Osteocyte (in vitro differentiated cells): ENCODE measurements at places on chromosomes 13 and 19. TPM values are rescaled to one million over a fixed set of nuclear protein-coding genes. Genes with fewer than 3 reads are reported as not detected.

GRCh38 chr13:37102896-37103295 lies 2.6 kb downstream of the CSNK1A1L start:
- no peaks in the 10 kb centered on the region for H3K27me3 ChIP-seq
- no peaks in the 10 kb centered on the region for H3K36me3 ChIP-seq
- no peak overlapping the region for H3K27ac ChIP-seq
- H3K4me3 ChIP-seq = no peak overlapping the region
- H3K4me1 ChIP-seq = no peaks in the 10 kb centered on the region
- no peak for DNase-seq

DNA sequence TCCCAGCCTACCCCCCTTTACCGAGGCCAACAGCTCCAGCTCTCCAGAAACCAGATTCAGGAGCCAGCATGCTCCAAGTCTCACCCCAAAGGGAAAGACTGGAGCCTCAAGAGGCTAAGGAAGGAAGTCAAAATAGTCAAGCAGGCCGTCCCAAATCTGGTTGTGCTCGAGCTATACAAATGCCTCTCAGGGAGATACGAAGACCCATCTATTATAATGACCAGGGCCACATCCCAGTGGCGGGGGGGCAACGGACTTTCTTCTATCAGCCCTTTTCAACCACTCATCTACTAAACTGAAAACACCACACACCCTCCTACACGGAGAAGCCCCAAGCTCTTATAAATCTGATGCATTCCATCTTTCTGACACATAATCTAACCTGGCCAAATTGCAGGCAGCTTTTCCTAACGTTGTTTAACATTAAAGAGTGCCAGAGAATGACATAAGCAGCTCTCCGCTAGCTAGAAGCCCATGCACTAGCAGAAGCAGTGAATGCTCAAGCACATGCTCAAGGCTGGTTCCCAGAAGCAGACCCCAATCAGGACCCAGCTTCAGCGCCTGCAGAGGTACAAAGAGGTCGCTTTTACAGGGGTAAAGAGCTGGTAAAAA lies 104.6 kb upstream of the ZNF98 start:
- no peaks in the 10 kb centered on the region for H3K36me3 ChIP-seq
- no peaks in the 10 kb centered on the region for H3K27me3 ChIP-seq
- no peak for DNase-seq
- H3K27ac ChIP-seq = no peak overlapping the region
- H3K4me3 ChIP-seq = no peak overlapping the region
- H3K4me1 ChIP-seq = no peaks in the 10 kb centered on the region

DNA sequence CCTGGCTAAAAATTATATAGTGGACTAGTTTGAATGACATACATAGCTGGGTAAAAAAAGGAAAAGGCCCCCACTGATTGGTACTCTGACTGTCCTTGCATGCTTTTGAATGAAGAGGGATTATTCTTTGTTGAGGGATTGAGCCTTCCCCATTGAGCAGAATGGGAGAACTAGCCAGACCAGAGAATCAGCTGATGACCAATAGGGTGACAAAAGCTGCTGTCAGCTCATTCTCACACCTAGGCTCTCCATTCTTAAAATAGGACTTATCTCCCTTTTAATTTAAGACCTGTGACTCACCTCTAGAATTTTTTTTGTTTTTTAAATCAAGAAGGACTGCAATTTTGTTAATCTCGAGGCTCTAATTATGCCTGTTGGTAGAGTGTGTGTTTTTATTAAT lies 79.3 kb downstream of the CRYL1 start:
- no peak for DNase-seq
- H3K4me3 ChIP-seq = no peak overlapping the region
- H3K4me1 ChIP-seq = no peaks in the 10 kb centered on the region

- peaks cover 8% of the 10 kb centered on the region for H3K4me1 ChIP-seq
- no peak overlapping the region for H3K27ac ChIP-seq
- no peak for DNase-seq
- no peak overlapping the region for H3K4me3 ChIP-seq
Measured at GRCh38 chr19:13207237-13207845, 57.1 kb downstream of the IER2 start.

The ZNF529 gene
- 18.3 and 18.8 TPM in 2 replicates for total RNA-seq
